Right ventricle myocardium inferior (tissue), 1 donor: ENCODE measurements at places on chromosomes 1 and 21.

GRCh38 chr21:43330306-43330881, 96.5 kb downstream of the SIK1 start:
- DNase-seq: peak; percentile 48

DNA sequence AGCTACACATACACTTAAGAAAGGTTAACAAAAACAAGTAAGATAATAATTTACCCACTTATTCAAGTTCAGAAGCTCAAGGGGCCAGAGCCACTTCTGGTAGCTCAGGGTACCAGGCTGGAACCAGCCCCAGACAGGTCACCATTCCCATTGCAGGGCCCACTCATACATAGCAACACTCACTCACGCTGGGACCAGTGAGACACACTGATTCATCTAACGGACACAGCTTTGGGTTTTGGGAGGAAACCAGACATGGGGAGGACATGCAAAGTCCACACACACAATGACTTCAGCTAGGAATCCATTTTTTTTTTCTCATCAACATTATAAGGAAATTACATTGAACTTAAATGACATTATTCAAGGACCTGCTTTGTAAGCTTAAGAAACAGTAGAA, 169.1 kb downstream of the ZC3H11B start:
- no peak for DNase-seq

- DNase-seq: no peak
Observed at GRCh38 chr1:96756789-96757188, 35.2 kb downstream of the PTBP2 start.

- peak; percentile 74 for DNase-seq
Observed at GRCh38 chr1:10724948-10725847, 71.2 kb downstream of the CASZ1 start.

DNA sequence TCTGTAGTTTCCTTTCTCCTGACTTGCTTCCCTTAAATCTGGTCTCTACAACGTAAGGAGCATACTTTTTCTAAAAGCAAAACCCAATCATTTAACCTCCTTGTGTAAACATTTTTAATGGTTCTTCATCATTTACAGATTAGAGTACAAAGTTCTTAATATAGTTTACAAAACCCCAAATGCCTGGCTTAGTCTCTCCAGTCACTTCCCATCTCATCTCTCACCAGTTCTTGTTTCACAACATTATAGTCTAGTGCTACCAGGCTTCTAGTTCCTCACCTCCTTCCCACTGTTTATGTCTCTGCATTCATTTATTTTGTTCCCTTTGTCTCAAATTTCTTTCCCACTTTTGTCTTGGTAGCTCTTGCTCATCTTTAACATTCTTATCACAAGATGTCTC, 168.4 kb downstream of the FASLG start:
- DNase-seq: no peak

- no peak for DNase-seq
Observed at GRCh38 chr1:49351768-49352167, 575.1 kb upstream of the BEND5 start.

GRCh38 chr1:225863167-225863566, 19.0 kb downstream of the TMEM63A start:
- DNase-seq: no peak

GRCh38 chr1:98321191-98321590, 340.3 kb upstream of the SNX7 start:
- DNase-seq: no peak

- DNase-seq: no peak
Observed at GRCh38 chr1:165562571-165562970, 18.8 kb downstream of the LRRC52 start.

GRCh38 chr1:50967416-50968157, 2.5 kb upstream of the CDKN2C start:
- DNase-seq: no peak

DNA sequence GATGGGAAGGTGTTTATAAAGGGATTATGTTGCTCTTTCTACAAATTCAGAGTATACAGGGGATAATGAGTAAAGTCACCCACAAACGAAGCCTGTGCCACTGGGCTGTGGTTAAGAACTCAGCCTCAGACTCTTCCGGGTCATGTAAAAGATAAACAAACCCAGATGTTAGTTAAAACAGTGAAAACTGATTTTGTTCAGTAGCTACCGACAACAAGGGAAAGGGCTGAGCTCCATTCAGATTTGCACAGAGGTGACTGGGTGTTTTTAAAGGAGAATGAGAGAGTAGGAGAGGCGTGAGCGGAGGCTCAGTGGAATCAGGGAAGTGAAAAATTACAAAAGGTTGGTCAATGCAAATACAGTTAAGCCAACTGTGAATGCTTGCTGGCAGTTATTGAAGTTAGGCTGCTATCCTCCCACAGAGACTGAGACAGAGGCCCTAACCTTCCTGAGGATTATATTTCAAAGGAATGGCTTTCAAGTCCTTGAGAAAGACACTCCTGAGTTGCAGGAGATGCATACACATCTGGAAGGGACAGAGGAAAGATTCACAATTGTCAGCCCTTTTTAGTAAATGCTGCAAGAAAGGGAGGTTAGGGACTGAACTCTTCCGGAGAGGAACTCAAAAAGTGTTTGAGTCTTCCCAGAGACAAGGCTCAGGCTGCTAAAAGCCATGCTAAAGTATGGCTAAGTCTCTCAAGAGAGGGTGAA, 29.9 kb upstream of the SAMD13 start:
- no peak for DNase-seq

GRCh38 chr1:5565281-5566125, 426.7 kb downstream of the NPHP4 start:
- no peak for DNase-seq

DNA sequence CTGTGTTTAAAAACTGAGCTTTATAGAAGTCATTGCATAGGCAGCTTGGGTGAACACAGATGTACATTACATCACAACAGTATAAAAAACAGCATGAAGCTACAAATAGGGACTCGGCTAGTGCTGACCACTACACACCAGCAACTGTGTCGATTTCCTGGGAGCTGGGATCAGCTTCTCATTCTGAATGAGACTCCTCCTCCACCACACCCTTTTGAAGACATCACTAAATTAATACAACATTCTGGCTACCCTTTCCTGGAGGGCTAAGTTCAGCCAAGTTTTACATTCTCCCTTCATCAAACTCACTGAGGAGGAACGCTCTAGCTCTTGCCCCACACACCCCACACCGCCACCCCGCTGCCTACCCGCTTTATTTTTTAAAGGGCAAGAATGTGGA, 102.7 kb downstream of the ERG start:
- no peak for DNase-seq

DNA sequence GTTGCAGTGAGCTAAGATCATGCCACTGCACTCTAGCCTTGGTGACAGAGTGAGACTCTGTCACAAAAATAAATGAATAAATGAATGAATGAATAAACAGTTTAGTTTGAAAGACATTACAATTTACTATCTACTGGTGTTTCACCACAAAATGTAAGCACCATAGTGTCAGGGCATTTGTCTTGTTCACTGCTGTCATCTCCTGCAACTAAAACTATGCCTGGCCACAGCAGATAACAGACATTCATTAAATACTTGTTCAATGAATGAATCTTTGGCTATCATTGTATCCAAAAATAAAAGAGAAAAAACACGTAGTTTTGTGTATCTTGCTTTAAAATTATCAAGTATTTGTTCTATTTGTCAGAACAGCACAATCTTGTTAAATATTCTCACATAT, 32.5 kb downstream of the SASS6 start:
- no peak for DNase-seq

GRCh38 chr1:156213644-156213966, 798 bp downstream of the PMF1 start:
- no peak for DNase-seq

GRCh38 chr1:43592051-43592665, 57.8 kb upstream of the KDM4A start:
- no peak for DNase-seq

DNA sequence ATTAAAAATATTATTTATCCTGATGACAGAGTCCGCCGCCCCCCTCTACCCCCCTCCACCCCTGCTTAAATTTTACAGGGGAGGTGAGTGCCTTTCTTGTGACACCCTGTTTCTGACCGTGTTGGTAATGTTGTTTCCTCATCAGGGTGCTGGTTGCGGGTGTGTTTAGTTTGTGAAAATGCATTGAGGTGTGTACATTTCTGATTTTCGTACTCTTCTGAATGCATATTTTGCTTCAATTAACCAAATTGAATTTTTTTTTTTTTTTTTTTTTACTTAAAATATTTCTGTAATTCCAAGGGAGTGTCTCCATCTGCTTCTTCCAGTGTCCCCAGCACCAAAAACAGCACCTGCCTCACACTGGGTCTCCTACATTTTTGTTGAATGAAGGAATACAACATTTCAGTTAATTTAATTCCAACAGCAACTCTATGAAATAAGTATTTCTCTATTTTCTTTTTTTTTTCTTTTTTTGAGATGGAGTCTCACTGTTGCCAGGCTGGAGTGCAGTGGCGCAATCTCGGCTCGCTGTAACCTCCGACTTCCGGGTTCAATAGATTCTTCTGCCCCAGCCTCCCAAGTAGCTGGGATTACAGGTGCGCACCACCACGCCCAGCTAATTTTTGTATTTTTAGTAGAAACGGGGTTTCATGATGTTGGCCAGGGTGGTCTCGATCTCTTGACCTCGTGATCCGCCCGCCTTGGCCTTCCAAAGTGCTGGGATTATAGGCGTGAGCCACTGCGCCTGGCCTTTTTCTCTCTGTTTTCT, 5.6 kb upstream of the SLC2A1 start:
- no peak for DNase-seq

DNA sequence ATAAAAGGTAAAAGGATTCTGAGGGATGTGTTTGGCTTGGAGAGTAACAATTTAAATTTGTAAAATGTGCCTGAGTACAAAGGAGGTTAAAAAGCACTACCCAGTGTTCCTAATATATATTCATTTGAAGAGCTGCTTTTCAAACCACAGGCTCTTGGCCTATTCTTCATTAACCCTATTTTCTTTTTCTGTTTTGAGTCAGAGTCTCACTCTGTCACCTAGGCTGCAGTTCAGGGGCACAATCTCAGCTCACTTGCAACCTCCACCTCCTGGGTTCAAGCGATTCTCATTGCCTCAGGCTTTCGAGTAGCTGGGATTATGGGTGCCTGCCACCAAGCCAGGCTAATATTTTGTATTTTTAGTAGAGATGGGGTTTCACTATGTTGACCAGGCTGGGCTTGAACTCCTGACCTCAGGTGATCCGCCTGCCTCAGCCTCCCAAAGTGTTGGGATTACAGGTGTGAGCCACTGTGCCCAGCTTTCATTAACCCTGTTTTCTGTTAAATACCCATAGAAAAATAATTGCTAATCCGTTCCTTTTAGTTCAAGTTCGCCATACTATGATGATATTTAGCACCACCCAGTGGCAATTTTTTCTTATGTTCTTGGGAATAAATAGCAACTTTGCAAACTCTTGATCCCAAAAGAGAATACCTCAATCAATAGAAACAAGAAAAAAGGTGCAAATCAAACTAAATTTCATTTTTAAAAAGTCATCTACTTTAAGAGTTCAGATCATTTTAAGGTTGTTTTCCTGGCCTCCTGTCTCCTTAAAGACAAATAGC, 30.5 kb downstream of the ZBTB8OS start:
- no peak for DNase-seq

- DNase-seq: no peak
Observed at GRCh38 chr1:83882906-83883305, 116.0 kb downstream of the TTLL7 start.

DNA sequence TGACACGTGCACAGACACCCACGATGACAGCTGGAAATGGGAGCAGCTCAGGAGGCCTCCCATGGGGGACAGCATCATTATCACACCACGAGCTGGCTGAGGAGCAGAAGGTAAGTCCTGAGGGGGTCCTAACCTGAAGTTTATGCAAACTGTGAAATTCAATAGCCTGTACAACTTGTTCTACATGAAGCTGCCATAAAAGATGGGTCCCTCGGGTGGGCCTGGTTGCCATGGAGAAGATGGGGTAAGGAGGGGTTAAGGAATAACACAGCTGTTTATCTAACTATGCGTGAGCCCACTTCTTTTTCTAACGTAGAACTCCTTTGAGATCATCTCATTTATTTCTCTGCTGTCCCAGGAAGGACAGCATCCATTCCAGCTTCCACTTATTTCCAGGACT, 163.4 kb upstream of the CD34 start:
- no peak for DNase-seq

- DNase-seq: no peak
Observed at GRCh38 chr21:34201481-34201858, 128.1 kb downstream of the MRPS6 start.

GRCh38 chr1:75472971-75473603, 137.8 kb downstream of the SLC44A5 start:
- DNase-seq: no peak

- no peak for DNase-seq
Observed at GRCh38 chr1:241308011-241308410, 49.0 kb downstream of the RGS7 start.

GRCh38 chr1:107486349-107486748, 345.5 kb downstream of the NTNG1 start:
- DNase-seq: no peak

DNA sequence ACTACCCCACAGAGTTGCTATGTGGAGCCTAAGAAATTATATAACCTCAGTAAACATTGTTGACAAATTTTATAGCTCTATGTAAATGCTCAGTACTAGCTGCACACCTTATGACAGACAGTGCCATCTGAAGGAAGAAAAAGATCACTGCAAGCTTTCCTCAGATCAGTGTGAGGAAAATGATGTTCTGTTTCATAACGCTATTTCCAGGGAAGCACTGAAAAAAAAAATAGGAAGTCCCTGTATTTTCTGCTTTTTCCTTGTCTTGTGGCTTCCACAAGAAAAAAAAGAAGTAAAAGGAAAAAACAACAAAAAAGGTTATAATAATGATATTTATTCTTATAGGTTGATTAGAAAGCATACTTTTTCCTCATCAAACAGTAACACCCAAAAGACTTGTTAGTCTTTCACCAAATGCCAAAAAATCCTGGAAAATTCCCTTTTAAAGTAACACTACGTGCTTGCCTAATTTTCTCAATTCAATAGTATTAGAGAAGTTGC, 23.2 kb downstream of the LYST start:
- no peak for DNase-seq

GRCh38 chr1:172494166-172494565, 38.8 kb upstream of the SUCO start:
- no peak for DNase-seq

DNA sequence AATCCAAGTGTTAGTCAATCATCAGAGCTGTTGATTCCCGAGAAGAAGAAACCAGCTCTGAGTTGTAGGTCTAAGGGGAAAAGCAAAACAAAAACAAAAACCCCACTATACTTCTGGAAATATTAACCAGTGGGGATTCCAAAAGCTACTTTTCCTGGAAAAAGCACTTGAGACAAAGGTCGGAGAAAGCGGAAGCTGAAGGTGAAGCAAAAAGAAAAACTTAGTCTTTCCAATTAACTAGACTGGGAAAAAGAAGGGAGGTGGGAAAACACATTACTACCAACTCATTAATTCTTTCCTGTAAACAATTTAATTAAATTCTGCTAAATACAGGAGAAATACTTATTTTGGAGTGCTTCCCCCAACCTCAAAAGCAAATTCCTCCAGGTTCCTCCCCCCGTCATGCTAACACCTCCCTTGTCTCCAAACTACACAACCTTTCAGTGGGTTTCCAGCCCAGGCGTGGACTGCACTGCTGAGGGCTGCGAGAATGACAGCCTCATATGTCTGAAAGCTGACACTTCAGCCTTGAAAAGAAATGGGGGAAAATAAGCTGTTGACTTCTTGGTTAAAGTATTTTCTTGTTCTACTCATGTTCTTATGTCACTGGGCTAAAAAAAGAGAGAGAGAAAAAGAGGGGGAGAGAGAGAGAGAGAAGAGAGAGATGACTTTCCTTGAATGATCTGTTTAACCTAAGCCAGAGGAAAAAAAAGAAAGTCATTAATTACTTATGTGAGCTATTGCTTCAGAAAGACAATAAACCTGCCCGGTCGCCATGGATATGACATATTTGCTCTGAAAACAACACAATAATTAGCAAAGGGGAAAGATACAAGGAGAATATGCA, 5.1 kb downstream of the CASZ1 start:
- no peak for DNase-seq

GRCh38 chr21:14900058-14900457, 164.7 kb downstream of the NRIP1 start:
- DNase-seq: no peak
